Left kidney (tissue), 8 donors: ENCODE measurements at places on chromosomes 11 and 22.

DNA sequence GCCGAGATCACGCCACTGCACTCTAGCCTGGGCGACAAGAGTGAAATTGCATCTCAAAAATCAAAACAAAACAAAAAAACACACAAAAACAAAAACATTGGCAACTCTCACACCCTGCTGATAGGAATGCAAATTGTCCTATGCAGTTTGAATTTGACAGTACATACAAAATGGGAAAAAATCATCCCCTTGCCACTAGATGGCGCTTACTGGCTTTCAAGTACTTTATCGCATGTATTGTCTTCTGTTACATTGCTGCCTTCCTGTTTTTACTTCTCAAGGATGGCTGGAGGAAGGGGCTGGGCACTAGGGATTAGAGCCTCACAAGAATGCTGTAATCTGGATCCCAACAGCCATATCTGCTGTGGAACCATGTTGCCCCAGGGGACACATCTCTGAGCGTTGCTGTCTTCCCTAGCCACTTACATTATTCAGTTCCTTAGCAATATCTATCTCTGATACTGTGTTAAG is 59.4 kb upstream of the A4GALT start:
- peak; percentile 93 for DNase-seq

GRCh38 chr11:2837096-2837601 is 48.4 kb downstream of the CDKN1C start:
- DNase-seq: peak; percentile 87

DNA sequence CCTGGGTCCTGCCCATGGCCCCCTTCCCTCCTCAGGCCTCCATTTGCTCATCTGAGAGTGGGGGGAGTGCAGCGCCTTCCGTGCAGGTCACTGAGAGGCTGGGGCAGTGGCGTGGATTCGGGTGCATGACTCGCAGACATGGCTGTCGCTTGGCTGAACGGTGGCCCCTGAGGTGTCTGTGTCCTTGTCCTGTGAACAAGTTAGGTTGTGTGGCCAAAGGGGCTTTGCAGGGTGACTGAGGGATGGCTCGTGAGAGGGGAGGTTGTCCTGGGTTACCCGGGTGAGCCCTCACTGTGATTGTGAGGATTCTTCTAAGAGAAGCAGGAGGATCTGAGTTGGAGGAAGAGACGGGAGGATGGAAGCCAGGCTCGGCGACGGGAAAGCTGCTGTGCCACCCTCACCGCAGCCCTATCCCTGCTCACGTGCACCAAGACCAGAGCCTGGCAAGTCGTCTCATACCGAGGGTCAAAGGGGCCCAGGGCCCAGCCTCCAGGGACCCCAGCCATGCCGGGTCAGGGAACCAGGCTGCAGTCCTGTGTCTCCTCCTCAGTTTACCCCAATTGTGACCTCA is 79.1 kb downstream of the KCNQ1 start:
- no peak for DNase-seq

GRCh38 chr11:121446752-121447156 is 5.4 kb upstream of the SORL1 start:
- no peak for DNase-seq

- no peak for DNase-seq
These were observed 110.5 kb downstream of the DDX10 start for GRCh38 chr11:108775324-108775723.

- no peak for DNase-seq
These were observed 87.3 kb downstream of the CCDC73 start for GRCh38 chr11:32706985-32707741.

DNA sequence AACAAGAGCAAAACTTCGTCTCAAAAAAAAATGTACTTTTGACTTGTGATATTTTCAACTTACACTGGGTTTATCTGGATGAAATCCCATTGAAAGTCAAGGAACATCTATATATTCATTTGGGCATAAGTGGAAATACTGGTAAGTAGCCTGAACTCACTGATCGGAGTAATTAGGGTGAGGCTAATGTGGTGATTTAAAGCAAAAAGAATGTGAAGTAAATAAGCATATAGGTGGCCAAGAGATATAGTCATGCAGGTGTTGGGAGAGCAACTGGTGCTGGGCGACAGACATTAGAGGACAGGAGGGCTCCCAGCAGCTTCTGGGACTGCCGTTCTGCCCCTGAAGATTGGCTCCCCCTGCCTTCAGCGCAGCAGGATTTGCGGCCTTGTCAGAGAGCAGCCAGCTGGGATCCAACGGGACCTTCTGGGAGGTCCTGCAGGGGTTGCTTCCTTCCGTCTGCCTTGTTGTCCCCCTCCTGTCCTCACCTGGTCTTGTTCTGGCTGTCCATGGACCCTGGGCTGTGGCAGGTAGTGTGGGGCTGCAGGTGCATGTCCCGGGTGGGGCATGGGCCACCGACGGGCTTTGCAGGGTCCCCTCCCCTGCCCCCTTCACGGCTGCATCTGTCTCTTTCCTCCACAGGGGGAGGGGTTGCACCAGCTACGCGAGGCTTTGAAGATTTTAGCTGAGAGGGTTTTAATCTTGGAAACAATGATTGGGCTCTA is 14.1 kb downstream of the RHBDD3 start:
- DNase-seq: no peak

DNA sequence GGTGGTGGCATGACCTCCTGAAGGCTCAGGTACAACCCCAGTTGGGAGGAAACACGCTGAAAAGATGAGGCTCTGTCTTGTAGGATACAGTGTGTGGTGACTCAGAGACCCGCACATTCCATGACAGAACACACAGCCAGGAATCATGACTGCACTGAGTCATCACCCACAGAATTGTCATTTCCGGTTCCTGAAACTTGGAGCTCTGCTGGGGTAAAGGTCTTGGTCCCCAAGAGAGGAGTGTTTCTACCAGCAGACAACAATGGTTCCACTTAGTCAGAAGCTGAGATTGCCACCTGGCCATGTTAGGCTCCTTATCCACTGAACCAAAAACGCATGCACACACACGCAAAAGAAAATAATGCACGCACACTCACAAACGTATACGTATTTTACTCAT is 31.5 kb upstream of the CYB5R3 start:
- DNase-seq: no peak

- no peak for DNase-seq
These were observed 21.6 kb downstream of the APOL1 start for GRCh38 chr22:36274531-36274930.

- DNase-seq: peak; percentile 45
These were observed 36.0 kb downstream of the PRCP start for GRCh38 chr11:82864268-82864667.

DNA sequence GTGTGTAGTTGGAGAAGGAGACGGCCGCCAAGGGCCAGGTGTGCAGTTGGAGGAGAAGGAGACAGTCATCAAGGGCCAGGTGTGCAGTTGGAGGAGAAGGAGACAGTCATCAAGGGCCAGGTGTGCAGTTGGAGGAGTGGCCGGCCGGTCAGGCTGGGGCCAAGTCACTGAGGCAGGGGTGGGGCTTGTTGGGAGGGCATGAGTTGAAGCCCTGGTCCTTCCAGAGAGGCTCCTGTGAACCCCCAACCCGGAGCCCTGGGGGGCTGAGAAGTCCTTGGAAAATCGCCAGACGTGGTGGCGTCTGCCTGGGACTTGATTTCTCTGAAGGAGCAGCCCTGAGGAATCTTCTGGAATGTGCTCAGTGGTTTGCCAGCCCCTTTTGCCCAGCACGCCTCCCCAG is 1320.5 kb downstream of the BRD1 start:
- no peak for DNase-seq

DNA sequence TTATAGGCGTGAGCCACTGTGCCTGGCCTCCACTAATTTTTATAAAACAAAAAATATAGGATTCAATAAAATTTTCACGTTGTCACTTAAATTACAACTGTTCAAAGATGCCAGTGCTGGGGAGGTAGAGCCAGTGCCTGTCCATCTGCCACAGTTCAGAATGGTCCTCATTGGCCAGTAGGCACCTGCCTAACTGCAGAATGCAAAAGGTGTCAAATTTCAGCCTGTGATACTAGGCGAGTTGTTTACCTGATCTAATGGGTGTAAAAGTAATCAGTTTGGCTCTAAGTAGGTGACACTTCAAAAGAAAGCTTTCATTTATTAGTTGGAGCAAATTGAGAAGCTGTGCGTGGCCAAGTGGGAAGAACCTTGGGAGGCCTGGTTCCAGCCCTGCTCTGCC is 2.4 kb downstream of the SMARCB1 start:
- DNase-seq: no peak

GRCh38 chr11:69804769-69805508 is 14.3 kb downstream of the FGF3 start:
- no peak for DNase-seq

GRCh38 chr22:27273853-27274252 is 527.7 kb downstream of the MN1 start:
- no peak for DNase-seq

- no peak for DNase-seq
These were observed 108.7 kb upstream of the SNX19 start for GRCh38 chr11:131025020-131025419.

DNA sequence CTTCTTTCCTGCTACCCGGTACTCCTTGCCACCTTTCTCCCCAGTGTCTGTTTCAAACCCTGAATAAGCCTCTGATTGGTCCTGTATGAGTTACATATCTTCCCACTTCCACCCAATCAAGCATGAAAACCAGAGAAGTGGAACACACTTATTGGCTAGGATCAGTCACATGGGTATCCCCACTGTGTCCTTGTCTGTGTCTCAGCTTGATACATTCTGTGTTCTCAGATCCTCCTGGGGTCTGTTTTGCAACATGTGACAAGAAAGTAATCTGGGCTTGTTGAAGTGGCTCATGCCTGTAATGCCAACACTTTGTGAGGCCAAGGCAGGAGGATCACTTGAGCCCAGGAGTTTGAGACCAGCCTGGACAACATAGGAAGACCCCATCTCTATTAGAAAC is 23.9 kb downstream of the MCHR1 start:
- no peak for DNase-seq

- no peak for DNase-seq
These were observed 145.1 kb downstream of the SWAP70 start for GRCh38 chr11:9808943-9809342.

DNA sequence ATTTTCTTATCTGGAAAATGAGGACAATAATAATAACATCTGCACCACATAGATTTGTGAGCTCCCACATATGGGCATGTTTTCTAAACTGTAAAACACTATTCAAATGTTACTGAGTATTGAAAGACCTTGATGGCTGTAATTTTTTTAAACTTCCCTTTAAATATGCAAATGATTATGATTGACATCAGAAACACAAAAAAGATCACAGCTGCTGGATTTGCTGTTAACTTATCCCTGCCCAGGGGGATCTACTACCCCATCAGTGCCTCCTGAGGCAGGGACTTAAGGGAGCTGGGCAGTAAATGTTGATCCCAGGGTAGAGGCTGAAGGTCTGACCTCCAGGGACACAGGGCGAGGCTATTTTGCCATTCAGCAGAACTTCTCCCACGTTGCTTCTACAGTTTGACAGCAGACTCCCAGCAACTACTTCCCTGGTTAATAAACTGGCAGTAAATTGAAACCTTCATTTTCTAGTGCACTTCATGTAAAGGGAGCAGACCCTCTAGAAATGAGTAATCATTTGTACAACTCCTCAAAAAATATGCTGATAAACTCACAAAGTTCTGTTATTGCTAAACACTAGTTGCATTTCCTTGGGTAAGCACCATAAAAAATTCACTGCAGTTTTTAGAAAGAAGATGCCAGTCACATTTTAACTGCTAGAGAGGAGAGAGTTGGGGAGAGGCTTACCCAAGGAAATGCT is 20.3 kb downstream of the TMPRSS5 start:
- DNase-seq: no peak

DNA sequence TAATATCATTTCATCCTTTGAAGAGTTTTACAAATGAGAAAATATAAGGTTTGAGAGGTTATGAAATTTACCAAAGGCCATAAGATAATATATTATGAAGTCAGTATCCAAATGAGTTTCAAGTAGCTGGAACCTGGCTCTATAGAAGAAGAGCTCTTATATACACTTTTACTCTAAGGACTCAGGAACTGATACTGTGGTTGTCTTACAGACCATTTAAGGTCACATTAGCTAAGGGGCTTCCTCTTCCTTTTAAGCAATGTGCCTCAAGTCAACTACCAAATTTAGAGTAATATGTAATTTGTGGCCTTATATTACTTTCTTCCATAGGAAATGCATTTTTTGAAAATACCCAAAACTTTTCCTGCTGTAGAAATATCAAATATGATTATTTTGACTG is 369.3 kb downstream of the DLG2 start:
- DNase-seq: no peak

GRCh38 chr11:1656670-1657069 is 27.1 kb downstream of the KRTAP5-5 start:
- DNase-seq: no peak

GRCh38 chr11:2169626-2170570 is 1.7 kb downstream of the TH start:
- DNase-seq: no peak

GRCh38 chr11:2086239-2087040 is 52.7 kb downstream of the IGF2 start:
- DNase-seq: no peak

- peak; percentile 40 for DNase-seq
These were observed 81.7 kb downstream of the MPPED2 start for GRCh38 chr11:30504468-30504867.

- DNase-seq: no peak
These were observed 59.8 kb upstream of the FAR1 start for GRCh38 chr11:13608656-13609055.

- DNase-seq: no peak
These were observed 17.3 kb downstream of the RPL27A start for GRCh38 chr11:8699903-8700302.

DNA sequence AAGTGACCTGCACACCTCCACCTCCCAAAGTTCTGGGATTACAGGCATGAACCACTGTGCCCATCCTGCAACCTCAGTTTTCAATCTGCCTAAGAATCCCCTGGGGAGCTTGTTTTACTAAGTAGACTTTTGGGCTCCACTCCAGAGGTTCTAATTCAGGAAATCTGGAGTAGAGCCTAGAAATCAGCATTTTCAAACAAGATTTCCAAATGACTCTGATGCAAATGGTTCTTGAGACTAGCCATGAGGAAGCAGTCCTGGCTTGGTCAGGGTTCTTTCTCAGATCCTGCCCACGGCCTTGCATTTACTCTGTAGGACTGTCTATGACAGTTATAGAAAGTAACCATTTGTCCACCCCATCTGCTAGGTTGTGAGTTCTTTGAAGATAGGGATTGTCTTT is 1.6 kb upstream of the KCNE3 start:
- DNase-seq: no peak

GRCh38 chr11:94583213-94583865 is 16.2 kb downstream of the PIWIL4 start:
- no peak for DNase-seq

DNA sequence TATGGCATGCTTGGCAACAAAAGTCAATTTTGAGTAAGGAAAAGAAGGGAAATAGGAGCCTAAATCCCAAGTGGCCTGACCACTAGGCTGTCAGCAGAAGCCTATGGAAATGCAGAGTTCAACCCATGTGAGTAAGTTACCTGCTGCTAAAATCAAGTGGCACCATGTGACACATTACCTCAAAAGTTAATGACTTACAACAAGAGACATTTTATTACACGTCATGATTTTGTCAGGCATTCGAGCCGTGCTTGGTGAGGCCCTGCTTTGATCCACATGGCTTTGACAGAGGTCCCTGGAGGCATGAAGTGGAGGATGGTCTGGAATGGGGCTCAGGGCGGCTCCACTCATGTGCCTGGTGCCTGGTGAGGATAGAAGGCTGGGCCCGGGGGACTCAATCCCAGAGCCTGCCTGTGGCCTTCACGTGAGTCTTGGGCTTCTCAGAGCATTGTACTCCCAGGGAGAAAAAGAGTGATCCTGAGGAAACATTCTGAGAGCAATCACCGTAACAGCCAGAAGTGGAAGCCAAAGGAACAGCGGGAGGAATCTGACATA is 339.1 kb upstream of the B3GAT1 start:
- no peak for DNase-seq

GRCh38 chr11:67056267-67057204 is at the start of gene RHOD:
TSS of gene RHOD (plus strand) at chr11:67056847. CDS start at chr11:67056903, 56 bp downstream.
- DNase-seq: peak; percentile 37

- DNase-seq: no peak
These were observed 412.5 kb upstream of the DDI1 start for GRCh38 chr11:103623933-103624332.
